ENCODE measurements at places on chromosomes 5 and 9.

DNA sequence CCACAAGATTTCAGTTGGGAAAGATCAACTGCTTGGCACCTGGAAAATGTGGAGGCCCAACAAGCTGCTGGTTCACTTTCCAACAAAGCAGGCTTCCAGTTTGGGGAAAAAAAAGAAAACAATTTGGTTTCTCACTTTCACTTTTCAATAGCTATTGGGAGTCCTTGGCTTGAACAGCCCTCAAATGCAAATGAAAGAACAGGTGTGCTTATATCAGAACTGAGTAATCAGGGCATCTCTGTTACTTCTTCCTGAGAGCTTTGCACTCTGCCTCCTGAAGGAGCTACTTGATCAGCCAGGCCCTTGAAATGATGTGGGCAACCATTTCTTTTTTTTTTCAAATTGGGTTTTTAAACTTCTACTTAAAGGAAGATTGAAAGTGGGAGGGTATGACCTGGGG lies 73.5 kb downstream of the MFAP3 start:
- DNase-seq = no peak

DNA sequence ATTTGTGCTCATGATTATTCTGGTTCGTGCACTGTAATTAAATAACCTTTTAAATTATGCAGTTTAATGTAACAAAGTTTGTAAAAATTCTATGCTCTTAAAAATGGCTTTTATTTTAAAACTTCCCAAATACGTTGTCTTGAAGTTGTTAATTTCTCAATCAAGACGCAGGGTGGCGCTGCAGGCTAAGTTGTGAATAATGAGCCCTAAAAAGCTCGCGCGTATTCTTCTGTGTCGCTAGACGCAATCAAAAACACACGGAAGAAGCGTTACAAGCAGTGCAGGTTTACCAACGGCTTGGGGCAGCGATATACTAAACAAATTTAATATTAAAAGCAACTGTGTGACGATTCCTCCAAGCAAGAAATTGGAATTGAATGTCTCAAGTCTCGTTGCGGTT lies at the start of gene PCDHB4:
Gene PCDHB4, plus strand, starts transcription at position 256 of the 400 bp plus-strand sequence. CDS start 181 bp downstream, outside the sequence.
- no peak for DNase-seq

DNA sequence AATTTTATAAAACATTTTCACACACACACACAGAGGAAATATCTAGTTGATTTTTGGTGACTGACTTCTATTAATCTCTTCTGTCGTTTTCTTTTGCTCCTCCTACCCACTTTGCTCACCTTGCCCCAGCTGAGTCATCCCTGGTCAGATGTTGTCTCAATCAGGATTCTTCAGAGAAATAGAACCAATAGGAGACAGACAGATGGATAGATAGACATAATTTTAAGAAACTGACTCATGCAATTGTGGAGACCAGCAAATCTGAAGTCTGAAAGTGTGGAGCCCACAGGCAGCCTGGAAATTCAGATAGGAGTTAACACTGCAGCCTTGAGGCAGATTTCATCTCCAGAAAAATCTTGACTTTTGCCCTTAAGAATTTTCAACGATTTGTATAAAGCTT lies 37.0 kb upstream of the PIK3R1 start:
- DNase-seq = peak; percentile 14

DNA sequence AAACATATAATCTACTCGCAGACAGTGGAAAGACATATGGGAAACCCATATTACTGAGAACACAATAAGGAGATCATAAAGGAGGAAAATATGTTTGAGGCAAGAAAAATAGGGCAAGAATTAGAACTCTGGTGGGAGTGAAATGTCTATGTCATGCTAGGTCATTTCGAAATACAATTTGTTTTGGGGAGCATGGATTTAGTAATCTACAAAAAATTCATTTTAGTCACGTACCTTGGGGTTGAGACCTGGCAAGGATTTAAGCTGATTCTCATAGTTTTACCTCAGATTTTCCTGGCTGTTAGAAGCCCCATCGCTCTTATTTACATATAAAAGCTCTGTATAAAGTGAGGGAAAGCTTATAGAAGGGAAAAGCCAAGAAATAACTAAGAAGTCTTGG lies 11.5 kb upstream of the CSNK1G3 start:
- no peak for DNase-seq

DNA sequence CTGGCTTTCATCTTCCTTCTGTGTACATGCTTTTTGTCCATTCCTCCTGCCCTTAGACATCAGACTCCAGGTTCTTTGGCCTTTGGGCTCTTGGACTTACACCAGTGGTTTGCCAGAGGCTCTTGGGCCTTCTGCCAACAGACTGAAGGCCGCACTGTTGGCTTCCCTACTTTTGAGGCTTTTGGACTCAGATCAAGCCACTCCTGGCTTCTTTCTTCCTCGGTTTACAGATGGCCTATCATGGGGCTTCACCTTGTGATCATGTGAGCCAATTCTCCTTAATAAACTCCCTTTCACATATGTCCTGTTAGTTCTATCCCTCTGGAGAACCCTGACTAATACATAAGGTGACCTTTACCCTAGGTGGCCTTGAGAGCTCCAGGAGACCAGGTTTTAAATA lies 189.1 kb upstream of the CCNG1 start:
- DNase-seq = no peak

- DNase-seq = no peak
Measured at GRCh38 chr9:108900176-108900575, 33.7 kb downstream of the ELP1 start.

GRCh38 chr5:57338868-57339340 lies 143.7 kb downstream of the ACTBL2 start:
- DNase-seq = no peak

DNA sequence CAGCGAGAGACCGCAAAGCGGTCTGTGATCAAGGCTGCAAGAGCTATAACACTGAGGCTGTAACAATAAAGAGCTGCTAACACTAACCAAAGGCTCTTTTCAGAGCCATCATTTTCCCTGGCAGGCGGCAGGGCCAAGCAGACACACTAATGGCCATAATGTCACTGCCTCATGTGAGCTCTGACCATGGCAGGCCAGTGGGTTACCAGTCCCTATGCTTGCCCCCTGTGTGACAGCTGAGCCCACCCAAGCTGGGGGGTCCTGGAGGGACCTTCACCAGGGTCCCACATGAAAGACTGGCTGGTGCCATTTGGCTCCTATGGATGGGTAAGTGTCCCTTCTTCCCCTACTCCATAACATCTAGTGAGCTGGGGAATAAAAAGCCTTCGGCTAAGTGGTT lies 29.6 kb upstream of the TESK1 start:
- DNase-seq = no peak

DNA sequence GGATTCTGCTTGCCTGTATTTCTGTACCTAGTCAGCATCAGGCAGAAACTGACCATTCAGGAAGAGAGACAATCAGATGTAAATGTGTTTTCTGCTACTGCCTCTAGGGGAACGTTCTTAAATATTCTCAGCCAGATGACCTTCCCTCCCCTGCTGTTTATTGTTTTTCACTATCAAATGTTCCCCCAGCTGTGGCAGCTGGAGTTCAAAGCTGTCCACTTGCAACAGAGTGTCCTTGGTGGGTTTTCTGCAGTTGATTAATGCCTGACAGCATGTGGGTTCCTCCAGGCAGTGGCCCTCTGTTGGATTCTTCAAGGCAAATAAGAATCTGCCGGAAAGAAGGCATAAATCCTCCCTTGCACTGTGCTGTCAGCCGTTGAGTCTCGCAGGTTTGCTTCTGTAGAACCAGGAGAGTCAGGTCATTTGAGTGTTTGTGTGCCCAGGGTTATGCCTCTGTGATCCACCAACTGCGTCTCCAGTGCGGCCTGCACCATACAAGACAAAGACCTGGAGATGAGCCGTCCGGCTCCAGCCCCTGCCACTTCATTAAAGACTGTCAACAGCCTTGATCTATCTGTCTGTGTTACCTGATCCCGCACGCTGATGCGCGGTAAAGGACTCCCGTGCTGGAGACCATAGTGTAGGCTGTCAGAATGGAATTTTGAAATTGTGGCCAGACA lies 203.4 kb downstream of the GADD45G start:
- DNase-seq = no peak

DNA sequence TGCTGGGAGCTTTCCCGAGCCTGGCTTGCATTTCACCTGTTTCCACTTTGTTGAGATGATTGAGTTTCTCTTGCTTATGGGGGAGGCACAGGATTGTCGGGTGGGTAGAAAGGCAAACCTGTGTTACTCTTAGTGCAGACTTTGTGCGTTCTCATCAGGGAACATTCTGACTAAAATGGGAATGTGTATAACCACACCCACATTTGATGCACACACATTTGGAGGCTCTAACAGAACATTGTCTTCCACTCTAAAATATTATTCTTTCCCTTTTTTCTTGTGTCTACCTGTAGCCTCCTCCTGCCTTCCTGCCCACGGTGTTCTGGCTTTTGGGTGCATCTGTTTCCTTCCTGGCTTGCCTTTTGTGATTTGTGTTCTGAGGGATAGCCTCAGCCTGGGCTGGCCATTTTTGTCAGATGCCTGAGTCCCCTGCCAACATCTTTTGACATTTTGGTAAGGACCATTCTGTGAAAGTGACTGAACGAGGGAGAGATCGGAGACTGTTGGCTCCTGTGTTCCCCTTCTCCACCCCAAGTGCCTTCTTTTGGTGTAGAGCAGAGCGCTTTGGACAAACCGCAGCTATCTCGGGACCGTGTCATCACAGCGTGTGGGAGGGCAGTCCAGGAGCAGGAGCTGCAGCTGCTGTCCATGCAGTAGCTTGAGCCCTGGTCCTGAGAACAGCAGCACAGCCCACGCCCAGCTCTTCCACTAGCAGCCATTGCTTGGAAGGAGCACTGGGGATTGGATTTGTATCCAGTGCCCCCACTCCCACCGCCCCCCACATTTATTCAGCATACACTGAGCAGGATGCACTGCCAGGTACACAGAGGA lies 101.4 kb downstream of the ARHGAP26 start:
- DNase-seq = no peak

- no peak for DNase-seq
Measured at GRCh38 chr5:154758493-154758892, 3.3 kb downstream of the LARP1 start.

GRCh38 chr5:35785601-35786085 lies 71.0 kb upstream of the IL7R start:
- peak; percentile 72 for DNase-seq

- no peak for DNase-seq
Measured at GRCh38 chr5:156543348-156544145, 216.6 kb downstream of the SGCD start.

GRCh38 chr9:95074632-95075031 lies 242.9 kb downstream of the FANCC start:
- no peak for DNase-seq

GRCh38 chr5:126995689-126996088 lies 34.7 kb downstream of the MARCHF3 start:
- DNase-seq = no peak

GRCh38 chr5:159735749-159736660 lies 180.3 kb upstream of the ADRA1B start:
- DNase-seq = no peak

GRCh38 chr9:97562542-97562941 lies 61.1 kb downstream of the TMOD1 start:
- no peak for DNase-seq

GRCh38 chr5:17106521-17106920 lies 110.9 kb upstream of the BASP1 start:
- no peak for DNase-seq

GRCh38 chr5:83011985-83012384 lies 65.2 kb downstream of the TMEM167A start:
- DNase-seq = no peak

DNA sequence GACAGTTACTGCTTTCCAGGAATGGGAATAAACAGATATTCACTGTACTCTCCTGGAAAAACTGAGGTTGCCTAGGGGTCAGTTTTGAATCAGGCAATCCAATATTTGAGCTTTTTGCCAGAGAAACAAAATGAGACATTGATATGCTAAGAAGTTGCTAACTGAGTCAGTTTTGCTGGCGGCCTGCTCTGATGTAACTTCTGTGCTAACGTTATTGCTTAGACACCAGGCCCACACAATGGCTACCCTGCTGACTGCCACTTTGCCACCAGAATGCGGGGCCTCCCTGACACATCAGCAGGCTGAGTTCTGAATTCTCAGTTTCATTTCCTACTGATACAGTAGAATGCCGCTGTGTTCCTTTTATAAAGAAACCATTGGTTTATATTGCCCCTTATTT lies 18.2 kb upstream of the ZNF618 start:
- DNase-seq = no peak

GRCh38 chr9:136840140-136840876 lies 2.0 kb upstream of the AJM1 start:
- DNase-seq = no peak

DNA sequence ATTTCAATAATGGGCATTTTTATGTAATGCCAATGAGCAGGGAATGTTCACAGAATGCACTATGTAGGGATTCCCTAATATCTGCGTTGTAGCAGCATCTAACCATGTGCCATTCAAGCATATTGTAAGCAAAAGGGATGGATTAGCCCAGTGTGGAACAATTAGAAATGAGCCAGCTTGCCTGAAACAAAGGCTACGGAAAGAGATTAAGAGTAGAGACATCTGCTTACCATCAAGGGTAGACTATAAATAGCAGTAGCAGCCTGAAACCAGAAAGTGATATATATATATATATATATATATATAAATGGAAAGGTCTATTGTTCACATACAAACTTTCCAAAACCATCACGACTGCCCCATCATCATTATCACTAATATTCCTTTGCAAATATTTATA lies 31.9 kb upstream of the CEP120 start:
- DNase-seq = no peak

GRCh38 chr9:135770203-135770535 lies 68.2 kb downstream of the KCNT1 start:
- no peak for DNase-seq

DNA sequence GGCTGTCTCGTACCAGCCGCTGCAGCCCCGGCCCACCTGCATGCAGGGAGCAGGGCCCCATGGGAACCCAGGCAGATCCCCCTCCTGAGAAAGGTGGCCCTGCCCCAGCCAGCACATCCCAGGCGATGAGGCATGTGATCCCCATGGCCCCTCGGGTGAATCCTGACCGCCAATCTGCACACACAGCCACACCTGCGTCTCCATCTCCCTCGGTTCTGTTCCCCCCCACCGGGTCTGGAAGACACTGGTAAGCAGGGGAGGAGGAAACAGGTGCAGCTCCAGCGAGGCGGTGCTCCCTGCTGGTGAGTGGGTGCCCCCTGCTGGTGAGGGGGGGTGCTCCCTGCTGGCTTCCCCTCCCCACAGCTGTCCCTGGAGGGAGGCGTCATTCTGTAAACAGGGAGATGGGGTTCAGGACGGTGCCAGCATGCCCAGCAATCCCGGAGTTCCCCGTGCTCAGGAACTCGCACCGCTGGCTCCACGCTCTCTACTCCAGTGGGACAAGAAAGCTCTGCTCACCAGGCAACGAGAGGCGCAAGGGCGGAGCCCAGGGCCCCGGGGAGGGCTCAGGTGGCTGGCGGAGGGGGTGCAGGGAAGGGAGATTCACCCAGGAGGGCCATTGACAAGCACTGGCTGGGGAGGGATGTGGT lies 28.4 kb upstream of the SLC12A7 start:
- peak; percentile 64 for DNase-seq

DNA sequence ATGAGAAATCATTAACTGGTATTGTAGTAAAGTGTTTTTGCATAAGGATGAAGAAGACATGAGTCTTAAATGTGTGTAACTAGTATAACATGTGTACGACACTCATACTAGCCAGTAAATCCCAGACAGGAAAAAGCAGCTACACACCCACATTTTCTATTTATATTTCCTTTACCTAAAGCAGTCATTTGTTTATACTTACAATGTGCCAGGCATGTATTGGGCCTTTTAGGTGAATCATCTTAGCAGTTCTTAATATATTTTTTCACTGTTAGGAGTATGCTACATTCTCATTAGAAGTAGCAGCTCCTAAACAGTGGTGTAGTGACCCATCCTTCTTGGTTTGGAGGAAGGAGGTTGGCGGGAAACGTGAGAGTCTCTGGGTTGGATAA lies 55.8 kb upstream of the TMC1 start:
- no peak for DNase-seq

GRCh38 chr5:72145348-72145747 lies 38.1 kb downstream of the MAP1B start:
- no peak for DNase-seq
